ENCODE measurements at places on chromosomes 7 and 10. TPM values are rescaled to one million over a fixed set of nuclear protein-coding genes. Genes with fewer than 3 reads are reported as not detected.

DNA sequence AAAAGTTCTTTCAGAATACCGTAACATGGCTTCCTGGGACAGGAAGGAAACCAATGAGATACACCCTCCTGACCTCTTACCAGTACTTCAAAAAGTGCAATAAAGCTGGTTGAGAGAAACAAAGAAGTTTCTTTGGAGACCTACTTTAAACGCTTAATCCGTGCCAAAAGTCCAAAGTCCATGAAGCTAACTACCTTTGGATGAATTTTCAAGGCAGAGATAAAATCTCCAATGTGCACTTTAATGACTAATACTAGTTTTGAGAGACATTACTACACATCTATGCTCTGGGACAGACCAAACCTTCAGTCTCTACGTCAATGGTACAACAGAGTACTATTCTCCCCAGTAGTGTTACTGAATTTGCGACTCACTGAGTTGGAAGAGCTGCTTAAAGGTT is 46.1 kb downstream of the UBE2H start:
- peak; percentile 85 for DNase-seq

- no peak for DNase-seq
Measured at GRCh38 chr10:121027371-121027770, 176.2 kb downstream of the WDR11 start.

DNA sequence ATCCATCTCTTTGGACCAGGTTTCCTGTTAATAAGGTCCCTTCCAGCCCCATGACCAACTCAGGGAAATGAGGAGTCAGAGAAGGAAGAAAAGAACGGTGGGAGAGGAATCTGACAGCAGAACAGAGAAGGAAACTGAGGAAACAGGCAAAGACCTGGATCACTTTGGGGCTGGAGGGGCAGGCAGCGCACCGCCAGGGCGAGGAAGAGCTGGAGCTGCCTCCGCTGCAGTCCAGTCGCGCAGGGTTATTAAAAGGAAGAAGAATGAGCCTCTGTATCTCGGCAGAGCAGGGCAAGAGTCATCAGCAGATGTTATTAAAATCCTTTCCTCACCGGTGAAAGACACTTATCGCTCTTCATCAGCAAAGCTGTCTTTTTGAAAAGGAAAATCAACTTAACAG is 37.7 kb upstream of the R3HCC1L start:
- DNase-seq = no peak

DNA sequence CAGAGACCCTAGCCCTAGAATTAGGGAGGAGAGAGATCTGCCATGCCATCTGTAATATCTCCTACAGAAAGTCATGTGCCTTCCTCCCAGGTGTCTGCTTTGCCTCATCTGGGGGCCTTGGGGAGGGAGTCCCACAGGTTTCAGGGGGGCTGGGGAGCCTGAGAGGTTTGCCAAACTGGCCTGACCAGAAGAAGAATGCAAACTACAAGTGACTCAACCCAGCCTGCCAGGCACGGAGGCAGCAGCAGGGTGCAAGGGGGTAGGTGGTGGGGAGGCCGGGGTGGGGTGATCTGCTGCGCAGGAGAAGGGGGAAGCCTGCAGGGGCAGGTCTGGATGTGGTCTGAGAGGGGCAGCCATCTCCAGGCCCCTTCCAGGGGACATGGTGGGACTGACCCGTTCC is 9.6 kb upstream of the TRIM8 start:
- no peak for DNase-seq

DNA sequence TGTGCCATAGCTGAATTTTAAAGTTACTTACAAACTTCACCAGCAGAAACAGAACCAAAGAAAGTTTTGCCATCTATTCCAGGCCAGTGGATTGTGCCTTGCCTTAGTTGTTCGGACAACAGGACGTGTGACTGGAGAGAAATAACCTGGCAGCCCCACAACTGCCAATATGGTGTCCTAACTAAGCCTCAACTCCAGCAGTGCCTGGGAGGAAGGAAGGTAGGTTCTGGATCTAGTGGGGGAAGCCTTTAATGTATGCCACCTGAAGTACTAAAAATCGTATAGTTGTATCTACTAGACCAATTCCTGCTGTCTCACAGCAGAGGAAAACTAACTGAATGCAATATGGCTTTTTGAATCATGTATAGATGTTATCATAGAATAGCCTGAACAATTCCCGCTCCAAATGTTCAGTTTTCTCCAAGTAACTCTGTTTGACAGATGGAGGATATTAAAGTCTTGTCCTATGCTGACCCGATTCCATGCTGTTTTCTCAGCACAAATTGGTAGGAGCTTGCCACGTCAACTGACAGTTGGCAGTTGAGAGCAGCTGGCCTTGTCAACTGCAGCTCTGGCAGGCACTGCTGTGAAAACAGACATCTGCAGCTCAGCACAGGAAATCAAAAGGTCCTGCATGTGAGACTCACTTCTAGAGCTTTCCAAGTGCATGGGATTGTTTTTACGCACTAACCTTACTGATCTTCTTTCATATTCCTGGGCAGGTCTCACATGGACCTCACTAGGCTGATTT is 84.5 kb upstream of the WNT16 start:
- DNase-seq = no peak

DNA sequence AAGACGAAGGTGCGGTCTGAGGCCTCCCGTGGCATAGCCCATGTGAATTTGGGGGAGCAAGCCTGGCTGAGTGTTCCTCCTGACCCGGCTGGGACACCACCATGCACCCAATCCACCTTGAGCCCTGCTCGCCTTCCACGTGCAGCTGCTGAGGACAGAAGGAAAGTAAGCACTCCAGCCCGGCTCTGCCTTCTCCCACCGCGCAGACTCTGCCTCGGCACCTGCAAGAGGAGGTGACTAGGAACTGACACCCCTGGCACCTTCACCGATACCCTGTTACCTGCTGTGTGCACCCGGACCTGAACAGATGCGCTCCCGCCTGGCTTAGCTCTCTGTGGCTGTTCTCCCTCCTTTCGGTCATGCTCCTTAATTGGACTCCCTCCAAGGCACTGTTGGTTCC is 57.0 kb upstream of the OPN4 start:
- DNase-seq = no peak

DNA sequence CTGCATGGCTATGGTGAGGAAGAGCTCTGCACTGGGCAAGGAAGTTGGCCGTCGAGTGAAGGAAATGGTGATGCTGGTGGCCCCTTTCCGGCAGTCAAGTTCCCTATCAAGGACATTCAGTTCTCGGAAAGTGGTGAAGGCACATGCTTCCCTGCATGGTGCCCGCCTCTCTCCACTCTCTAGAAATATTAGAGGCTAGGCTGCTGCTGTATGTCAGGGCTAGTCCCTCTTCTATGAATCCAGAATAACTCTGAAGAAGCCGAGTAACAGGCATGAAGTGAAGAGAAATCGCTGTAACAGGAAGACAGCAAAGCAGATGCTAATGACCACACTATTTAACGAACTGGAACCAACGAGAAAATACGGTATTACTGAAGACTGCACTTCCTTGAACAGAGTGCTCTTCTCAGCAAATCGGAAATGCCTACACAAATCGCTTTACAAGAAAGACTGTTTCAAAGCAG is 5.4 kb downstream of the IDI1 start:
- no peak for DNase-seq

GRCh38 chr7:55065511-55066229 is 46.9 kb downstream of the EGFR start:
- DNase-seq = peak; percentile 94

DNA sequence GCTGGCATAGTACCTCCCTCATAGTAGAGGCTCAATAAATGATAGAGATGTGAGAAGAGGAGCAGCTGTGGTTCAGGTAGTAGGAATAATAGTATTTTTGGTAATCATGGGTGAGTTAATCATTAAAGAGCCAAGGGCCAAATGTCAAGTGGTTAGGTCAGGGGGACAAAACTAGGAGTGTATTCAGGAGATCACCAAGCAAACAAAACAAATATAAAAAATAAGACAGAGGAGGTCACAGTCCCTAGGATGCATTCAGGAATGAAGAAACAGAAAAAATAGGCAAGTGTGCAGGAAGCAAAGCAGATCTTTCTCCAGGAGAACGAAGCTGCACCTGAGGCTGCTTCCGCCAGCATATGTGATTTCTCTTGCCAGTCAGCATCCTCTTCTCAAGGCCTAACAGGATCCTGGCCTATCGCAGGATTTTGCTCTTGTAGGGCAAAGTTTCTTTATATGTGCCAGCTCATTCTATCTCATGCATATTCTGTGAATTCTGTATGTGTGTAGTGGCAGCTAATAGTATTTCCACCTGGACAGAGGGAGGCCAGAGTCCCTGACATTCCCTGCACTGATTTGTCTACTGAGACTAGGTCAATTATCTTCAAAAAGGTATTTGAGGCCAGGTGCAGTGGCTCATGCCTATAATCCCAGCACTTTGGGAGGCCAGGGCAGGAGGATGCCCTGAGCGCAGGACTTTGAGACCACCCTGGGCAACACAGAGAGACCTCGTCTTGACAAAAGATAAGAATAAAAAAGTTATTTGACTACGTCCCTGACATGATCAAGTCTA is 82.7 kb downstream of the AKR1D1 start:
- DNase-seq = no peak

ITGA8 gene
- polyA plus RNA-seq = 0.66 TPM

FAM180A gene
- polyA plus RNA-seq = 15.6 TPM

TFPI2 gene
- polyA plus RNA-seq = 57.6 TPM

HUS1 gene
- 31.2 TPM for polyA plus RNA-seq

PPP2R2D gene
- 25.4 TPM for polyA plus RNA-seq
